ENCODE measurements at places on chromosomes 6 and 20.

GRCh38 chr6:41780551-41781365 is at the start of gene PRICKLE4:
Gene PRICKLE4 (plus strand): TSS chr6:41780782. CDS start chr6:41783474, 2,692 bp downstream.
- DNase-seq: no peak

GRCh38 chr20:60372822-60373221 is 414.6 kb downstream of the CDH26 start:
- no peak for DNase-seq

DNA sequence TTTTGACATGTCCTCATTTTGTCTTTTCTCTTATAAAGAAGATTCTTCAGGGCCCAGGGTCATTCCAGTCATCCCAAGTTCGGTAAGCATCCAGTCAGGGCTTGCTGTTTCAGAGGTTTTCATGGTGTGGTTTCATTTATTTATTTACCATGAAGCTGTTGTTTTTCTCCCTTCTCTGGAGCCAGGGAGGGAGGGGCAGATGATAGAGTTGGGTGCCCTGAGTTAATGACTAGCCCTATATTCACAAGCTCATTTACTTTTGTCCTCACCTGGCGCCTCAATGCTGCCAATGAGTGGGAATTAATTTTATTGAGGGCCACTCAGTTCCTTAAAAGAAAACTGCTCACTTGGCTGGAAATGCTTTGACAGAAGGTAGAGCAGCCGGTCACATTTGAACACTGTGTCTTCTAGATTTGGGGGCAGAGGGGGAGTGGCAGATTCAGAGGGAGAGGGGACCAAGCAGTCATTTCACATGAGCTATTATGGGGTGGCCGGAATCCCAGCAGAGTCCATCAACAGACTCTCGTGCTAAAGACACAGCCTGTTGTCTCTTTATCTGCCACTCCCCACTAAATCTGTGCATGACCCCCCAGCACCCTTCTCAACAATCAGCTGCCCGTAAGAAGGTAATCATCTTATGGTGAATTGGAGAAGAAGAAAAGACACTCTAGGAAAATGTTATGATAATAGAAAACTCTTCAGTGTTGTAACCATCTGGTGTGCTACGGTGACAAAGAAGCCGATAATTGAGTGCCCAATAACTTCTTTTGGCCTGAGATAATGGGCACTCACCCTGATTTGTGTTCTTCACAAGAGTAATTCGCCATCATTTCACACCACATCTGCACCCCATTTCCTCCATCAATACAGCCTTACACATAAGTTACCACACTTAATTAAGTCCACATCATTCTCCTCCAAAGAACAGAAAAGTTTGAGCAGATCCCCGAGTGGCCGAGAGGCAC is 573.5 kb upstream of the JAG1 start:
- no peak for DNase-seq

DNA sequence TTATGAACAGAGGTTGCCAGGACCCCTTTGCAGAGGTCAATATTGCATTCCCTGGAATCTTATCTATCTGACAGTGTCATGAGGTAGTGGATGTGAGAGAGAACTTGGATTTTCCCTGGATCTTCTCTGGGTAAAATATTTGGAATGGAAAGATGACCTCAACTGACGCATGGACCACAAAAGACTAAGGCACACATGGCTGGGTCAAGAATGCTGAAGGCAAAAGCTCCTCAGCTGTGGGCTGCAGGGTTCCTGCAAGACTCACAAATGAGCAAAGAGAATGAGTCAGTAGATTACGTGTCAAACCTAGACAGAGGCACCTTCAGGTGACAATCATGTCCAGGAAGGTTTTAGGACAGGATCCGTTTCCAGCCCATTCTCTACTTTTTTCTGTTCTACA is 484.0 kb downstream of the C6orf118 start:
- no peak for DNase-seq

DNA sequence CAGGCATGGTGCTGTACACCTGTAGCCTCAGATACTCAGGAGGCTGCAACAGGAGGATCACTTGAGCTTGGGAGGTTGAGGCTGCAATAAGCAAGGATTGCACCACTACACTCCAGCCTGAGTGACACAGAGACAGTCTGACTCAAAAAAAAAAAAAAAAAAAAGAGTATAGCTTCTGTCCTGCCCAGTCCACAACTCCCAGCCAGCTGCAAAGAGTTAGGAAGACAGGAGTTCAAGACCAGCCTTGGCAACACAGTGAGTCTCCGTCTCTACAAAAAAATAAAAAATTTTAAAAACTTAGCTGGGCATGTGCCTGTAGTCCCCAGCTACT is 28.3 kb upstream of the TLDC2 start:
- DNase-seq: no peak

Measured in stimulated activated CD4-positive, alpha-beta T cell treated with anti-CD3 and anti-CD28 coated beads, Interleukin-12 subunit alpha, Interleukin-12 subunit beta, amount 100 ng/mL, for 24 hours (primary cell).